NCI-H524 treated with DMSO at 0.1 percent for 48 hours (cell line): ENCODE measurements at places on chromosomes 1 and 21.

DNA sequence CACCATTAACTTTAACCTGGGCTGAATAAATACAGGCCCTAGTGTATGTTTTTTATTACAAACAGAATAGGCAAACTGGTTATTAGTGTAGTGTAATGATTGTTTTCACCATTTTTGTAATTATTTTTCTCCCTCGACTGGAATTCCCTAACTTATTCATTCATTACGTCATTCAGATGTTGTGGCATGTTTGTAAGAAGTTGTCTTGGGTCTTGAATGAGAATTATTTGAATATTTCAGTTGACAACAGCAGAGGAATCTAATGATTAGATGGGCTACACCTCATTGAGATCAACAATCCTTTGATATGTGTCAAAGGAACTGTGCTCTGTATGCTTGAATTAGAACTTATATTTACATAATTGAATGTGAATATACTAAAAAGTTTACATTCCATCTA lies 12.8 kb downstream of the XCL1 start:
- no peak for DNase-seq

GRCh38 chr1:3352952-3353331 lies 101.5 kb upstream of the ARHGEF16 start:
- DNase-seq: no peak

GRCh38 chr21:16563116-16563515 lies 833.3 kb downstream of the USP25 start:
- no peak for DNase-seq

DNA sequence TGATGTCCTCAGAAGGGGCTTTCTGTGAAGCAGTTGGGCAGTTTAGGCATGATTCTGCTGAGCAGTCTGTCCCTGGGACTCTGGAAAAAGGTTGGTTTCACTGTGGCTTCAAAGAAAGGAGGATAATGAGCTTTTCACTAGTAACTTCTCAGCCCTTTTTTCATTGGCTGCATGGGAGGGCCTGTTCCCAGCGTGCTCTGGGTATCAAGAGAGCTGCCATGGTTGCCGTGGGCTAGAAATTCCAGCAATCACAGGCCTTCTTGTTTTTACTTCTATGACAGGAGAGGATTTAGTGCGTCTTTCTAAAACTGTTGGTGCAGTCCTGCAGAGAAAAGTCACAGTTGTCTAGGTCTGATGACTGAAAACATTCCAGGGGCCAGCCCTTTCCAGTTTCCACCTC lies 7.2 kb downstream of the SZRD1 start:
- DNase-seq: no peak

DNA sequence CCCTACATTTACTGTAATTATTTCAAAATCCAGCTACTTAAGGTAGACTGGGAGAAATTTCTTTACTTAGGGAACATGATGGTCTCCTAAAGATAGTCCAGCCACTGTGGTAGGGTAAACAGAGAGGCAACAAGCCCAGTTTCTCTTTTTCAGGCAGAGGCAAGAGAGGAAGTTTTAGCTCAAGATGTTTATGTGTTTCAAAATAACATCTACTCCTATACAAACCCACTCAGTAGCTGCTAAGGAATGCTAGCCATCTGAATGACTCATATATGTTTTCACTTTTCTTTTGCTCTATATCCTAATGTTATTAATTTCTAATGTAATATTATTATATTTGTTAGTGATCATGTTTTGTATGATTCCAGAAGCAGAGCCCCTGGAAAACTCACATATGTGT lies 856.6 kb downstream of the PLA2G4A start:
- no peak for DNase-seq

DNA sequence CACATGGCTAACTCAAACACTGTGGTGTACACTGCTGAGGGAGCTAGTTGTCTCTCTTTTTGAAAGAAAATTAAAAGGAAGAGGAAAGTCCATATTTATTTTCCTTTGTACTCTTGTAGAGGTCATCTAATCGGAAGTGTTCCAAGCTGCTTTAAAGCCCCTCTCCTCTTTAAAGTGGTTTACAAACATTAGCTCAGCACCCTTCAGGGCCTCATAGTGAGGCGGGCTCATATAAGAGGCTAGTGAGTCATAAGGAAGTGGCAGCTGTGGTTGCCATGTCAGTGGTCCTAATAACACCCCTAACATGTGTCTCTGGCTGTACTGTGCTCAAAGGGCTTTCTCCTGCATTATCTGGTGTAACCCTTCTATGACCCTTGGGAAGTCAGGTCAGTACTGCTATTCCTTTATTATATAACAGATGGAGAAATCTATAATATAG lies 104.4 kb upstream of the SERBP1 start:
- no peak for DNase-seq

DNA sequence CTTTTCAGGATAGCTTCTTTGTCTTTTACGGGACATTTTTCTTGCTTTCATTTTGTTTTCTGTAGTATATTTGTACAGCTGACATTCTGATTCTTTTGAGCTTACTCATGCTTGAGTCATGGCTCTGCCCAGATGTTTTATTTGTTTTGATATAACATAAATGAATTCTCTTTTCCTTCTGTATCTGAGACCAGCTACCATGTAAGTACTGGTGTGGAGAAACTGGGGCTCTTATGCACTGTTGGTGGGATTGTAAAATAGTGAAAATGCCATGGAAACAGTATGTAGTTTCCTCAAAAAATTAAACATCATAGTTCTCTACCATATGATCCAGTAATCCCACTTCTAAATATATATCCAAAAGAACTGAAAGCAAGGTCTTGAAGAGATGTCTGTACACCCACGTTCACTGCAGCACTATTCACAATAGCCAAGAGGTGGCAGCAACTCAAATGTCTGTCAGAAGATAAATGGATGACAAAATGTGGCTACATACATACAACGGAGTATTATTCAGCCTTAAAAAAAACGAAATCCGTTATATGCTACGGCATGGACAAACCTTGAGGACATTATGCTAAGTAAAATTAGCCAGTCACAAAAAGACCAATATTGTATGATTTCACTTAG lies 61.4 kb downstream of the EIF2B3 start:
- DNase-seq: no peak

GRCh38 chr21:42836402-42836666 lies 43.0 kb downstream of the WDR4 start:
- DNase-seq: no peak

- DNase-seq: no peak
Observed at GRCh38 chr1:39048745-39049370, 22.7 kb downstream of the NDUFS5 start.

DNA sequence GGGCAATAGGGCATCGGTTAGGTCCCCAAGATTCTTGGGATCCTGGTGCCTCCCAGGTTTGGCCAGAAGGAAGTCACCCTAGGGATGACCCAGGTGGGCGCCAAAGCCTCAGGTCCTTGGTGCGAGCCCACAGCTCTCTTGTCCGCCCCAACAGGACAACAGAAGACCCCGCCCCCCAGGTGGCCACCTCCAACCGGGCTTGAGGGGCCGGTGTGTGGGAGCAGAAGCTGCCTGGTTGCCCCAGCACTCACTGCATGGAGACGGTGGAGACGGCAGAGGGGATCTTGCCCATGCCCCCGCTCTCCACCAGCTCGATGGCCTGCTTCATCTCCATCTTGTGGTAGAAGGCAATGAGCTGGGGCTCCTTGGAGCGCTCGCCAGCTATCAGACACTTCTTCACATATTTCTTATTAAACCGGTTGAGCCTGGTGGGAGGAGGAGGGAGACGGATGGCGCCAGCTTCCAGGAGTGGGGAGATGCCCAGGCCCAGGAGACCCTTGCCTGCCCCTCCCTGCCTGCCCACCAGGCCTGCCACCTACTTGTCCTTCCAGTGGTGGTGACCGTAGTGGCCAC lies 52.7 kb downstream of the SLC9A1 start:
- DNase-seq: no peak

DNA sequence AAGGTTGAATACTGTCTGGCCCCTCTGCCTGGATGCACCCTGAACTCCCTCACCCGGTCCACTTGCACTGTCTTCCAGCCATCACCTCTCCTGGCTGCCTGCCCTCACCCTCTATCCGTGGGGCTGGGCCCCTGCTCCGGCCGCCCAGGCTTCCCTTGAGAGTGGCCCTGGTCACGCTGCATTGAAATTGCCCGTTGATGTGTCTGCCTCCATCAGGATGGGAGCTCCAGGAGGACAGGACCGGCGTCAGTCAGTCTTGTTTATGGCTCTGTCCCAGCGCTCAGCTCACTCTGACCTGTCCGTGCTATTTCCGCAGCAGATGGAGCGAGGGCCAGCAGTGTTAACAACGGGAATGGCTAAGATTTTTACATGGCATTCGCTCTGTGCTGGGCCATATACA lies 34.9 kb downstream of the FOXO6 start:
- no peak for DNase-seq

- DNase-seq: no peak
Observed at GRCh38 chr21:42563261-42563660, 49.6 kb downstream of the SLC37A1 start.

- no peak for DNase-seq
Observed at GRCh38 chr1:84985365-84985764, 11.5 kb downstream of the MCOLN2 start.

GRCh38 chr1:50368179-50369007 lies 54.9 kb downstream of the DMRTA2 start:
- DNase-seq: no peak

DNA sequence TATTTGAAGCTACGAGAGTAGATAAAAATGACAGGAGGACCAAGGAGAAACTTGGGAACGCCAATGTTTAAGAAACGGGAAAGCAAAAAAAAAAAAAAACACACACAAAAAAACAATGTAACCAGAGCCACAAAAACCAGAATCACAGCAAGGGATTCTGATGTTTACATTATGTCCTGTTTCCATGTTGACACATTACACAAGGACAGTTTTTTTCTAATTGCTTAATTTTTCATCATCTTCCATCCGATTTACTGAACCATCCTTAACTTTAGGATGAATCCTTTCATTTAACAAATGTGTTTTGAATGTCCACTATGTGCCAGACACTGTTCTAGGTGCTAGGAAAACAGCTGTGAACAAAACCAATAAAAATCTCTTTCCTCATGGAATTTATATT lies 1.4 kb upstream of the BCL10 start:
- no peak for DNase-seq

DNA sequence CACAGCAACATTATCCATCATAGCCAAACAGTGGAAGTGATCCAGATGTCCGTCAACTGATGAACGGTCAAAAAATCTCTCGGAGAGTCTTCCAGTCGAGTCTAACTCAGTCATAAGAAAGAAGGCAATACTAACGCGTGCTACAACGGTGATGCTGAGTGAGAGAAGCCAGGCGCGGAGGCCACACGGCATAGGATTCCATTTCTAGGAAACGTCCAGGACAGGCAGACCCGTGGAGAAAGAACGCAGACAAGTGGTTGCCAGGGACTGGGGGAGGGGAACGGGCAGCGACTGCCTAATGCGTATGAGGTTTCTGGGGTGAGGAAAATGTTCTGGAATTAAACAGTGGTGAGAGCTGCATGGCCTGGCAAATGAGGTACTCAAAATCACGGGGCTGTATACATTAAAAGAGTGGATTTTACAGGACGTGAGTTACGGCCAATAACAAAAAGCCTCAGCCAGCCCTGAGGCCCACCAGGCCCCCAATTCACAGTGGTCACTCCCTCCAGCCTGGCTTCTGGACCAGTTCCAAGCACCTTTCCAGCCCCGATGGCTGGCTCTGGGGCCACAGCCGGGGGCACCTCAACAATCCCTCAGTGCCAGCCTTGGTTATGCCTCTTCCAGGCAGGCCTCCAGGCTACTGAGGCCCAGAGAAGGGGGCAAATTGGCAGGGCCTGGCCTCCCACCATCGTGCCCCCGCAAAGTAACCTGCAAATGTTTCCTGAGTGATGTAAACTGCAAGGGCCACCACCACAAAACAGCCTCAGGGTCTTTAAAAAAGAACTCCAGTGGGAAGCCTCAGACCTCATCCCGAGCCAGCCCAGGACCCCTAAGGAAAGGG lies 3.4 kb downstream of the WNT9A start:
- DNase-seq: no peak

DNA sequence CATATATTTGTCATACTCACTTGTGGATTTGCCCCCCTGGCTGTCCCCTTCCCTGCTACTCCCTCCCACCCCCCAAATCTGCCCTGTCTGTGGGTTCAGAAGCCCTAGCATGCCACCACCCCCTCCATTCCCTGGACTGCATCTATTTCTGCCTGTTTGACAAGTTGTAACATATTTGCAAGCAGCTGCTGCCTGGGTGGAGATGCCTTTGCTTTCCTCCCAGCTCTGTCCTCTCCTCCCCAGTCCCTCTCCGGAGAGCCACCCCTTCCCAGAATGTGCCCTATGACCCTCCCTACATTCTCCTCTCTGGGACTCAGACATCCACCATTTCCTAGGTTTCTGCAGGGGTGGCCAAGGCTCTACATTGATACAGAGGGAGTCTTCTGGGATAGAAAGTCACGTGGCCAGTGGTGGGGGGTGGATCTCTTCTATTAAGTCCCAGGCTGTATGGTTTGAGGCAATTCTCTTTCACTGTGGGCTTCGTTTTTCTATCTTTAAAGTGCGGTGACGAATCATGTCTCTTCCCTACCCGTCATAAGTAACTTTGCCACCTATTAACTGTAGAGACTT lies 6.0 kb upstream of the MYOG start:
- no peak for DNase-seq

DNA sequence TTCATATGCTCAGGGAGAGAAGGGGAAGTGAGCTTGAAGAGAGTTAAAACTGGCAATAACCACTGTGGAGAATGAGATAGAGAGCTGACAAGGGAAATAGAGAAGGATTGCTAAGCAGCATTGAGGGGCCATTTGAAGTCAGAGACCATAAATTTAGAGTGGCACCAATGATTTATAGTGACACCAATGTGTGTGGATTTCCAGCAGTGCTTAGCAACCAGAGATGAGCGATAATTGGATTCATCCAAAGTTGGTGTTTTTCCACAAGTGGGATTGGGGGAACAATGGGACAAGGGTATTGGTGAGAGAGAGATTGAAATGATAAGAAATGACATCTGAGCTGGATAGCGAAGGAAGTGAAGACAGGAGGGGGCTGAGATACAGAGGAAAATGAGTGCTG lies 114.1 kb downstream of the C1orf94 start:
- no peak for DNase-seq

DNA sequence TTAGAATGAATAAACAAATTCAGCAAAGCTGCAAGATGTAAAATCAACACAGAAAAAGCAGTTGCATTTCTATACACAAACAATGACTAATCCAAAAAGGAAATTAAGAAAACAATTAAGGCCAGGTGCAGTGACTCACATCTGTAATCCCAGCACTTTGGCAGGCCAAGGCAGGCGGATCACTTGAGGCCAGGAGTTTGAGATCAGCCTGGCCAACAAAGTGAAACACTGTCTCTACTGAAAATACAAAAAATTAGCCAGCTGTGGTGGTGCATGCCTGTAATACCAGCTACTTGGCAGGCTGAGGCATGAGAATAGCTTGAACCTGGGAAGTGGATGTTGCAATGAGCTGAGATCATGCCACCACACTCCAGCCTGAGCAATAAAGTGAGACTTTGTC lies 22.3 kb downstream of the THEM4 start:
- DNase-seq: no peak
